Right ventricle myocardium superior (tissue), 1 donor: ENCODE measurements at places on chromosomes 7 and 10. TPM values are rescaled to one million over a fixed set of nuclear protein-coding genes. Genes with fewer than 3 reads are reported as not detected.

INHBA gene
- total RNA-seq: 1.9 TPM

SLC13A1 gene
- not detected for total RNA-seq

CFAP69 gene
- 1.3 TPM for total RNA-seq

FOXL3 gene
- total RNA-seq: not detected

RAMP3 gene
- total RNA-seq: 31.2 TPM

PKD1L1 gene
- 1.9 TPM for total RNA-seq

DNA sequence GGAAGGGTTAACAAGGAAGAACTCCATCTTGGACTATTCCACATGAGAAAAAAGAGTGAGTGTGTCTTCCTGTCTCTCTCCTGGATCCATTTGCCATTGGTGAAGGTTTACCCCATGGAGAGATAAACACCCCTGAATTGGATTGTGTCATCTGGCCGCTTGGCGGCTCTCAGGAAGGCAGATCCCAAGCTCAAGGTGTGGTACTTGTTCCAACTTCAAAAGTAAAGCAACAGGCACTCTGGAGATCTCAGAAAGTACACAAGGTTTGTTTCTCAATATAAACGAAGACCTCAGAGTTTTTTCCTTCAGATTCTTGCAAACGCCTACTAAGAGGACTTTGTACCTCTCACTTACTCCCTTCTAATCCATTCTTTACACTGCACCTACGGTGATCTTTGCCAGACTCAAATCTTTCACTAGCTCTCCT, 116.7 kb downstream of the REEP3 start:
- no peak for DNase-seq

- DNase-seq: no peak
These were observed 33.5 kb upstream of the RHOBTB1 start for GRCh38 chr10:60977161-60978122.

- no peak for DNase-seq
These were observed 9.4 kb upstream of the PIP4K2A start for GRCh38 chr10:22723783-22724182.

DNA sequence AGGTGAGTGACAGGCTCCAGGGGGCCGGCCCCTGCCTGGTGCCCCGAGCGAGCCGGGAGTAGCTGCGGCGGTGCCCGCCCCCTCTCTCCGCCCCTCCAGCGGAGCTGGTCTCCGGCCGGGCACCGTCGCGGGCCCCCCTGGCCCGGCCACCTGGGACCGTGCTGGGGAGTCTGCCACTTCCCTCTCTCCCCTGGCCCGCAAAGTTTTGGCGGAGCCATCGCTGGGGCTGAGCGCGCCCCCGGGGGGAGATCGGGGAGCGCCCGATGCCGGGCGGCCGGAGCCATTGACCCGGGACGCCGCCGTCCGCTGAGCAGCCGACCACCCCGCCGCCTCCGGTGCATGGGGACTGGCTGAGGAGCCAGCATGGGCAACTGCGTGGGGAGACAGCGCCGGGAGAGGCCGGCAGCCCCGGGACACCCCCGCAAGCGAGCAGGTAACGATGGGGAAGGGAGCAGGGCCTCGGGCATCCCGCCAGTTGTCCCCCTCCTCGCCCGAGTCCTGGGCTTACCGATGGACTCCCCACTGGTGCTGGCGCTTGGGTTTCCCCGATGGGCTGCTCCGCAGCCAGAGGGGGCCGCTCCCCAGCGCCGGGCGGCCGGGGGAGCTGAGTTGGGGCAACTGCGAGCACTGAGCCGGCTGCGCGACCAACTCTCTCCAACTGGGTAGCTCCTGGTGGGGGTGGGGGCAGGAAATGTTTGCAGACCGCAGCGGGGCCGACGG, at the start of gene UBTD1:
Gene UBTD1 (plus strand): TSS at position 84 of the 720 bp plus-strand sequence. CDS start 280 bp downstream, at position 364.
- DNase-seq: peak; percentile 71

- DNase-seq: no peak
These were observed 106.4 kb upstream of the ZNF438 start for GRCh38 chr10:31138026-31138553.

GRCh38 chr10:130854151-130854550, 457.4 kb downstream of the TCERG1L start:
- no peak for DNase-seq

DNA sequence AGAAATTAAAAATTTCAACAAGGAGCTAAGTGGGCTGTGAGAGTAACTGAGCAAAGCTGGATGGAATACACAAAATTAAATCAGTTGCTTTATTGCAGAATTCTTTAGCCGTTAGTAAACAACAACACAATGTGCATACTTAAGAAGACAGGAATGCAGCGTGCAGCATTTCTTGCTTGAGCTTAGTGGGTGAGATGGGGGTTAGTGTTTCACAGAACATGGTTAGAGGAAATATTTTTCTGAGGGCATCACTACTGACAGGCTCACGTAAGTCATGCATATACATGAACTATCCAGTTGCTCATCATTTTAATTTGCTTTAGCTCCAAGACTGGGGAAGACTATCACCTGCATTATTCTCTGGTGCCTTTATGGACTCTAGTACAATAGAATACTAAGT, 80.8 kb downstream of the CD36 start:
- no peak for DNase-seq

GRCh38 chr7:118045629-118046028, 138.3 kb upstream of the LSM8 start:
- DNase-seq: no peak

GRCh38 chr10:113920875-113921274, 66.4 kb downstream of the NHLRC2 start:
- DNase-seq: no peak
